NCI-H1417 treated with DMSO at 0.1 percent for 48 hours (cell line): ENCODE measurements at places on chromosomes 2 and 18.

DNA sequence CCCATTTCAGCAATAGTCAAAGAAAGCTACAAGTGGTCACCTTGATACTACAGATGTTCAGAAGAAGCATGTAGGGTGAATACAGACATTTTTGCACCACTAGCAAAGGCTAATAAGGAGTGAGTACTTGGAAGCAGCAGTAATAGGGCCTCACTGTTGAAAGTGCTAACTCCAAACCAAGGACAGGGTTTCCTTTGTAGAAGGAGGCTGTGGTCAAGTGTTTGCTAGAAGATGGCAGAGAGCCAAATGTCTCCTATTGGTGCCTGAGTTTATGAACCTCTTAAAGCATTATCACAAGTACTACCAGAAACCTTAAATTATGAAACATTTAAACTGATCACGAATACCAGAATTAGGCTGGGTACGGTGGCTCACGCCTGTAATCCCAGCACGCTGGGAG is 308.1 kb downstream of the ZEB2 start:
- no peak for DNase-seq

DNA sequence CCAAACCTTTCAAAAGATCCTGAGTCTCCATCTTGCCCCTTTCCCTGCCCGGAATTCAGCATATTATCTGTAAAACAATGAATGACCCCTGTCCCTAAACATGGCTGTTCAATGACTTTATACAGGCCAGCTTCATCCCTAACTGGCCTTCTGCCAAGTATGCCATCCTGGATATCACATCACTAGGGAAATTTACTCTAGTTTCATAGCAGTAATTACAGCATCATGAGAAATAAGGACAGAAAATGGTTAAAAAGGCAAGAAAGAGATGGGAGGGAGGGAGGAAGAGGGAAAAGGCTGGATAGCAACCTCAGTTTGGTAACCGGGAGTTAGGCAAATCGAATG is 4.4 kb downstream of the MBOAT2 start:
- DNase-seq, result no peak

- no peak for DNase-seq
These were observed 42.8 kb downstream of the RAMP1 start for GRCh38 chr2:237901932-237902850.

DNA sequence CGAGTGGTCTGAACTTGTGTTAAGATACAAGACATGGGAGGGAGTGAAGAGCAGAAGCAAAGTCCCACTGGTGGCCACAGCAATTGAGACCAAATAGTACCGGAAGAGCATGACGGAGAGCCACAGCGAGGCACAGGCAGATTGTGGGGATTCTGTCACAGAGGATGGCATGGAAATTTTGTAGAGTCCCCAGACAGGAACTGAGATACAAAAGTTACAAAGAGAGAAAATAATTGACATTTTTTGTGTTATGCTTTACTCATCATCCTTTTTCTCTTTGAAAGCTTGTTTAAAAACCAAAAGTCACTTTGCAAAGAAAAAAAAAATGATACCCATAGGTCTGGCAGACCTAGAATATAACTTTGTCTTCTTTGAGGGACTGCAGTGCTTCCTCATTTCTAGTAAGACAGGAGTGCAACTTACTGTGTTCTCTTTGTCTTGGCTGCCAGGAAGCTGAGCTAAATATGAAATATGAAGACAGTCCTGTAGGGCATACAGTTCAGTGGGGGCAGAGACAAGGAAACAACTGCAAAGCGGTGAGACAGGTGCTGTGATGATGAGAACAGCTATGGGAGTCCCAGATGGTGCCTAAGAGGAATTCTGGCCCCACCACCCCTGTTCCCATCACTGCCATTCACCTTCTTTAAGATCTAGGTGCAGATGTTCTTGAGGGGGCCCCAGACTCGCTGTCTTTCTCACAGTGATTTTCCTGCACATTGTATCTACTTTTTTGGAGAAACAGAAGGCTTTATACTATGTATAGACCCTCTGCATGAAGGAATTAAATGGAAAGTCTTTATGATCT is 5.2 kb downstream of the ARHGAP25 start:
- DNase-seq, result no peak

GRCh38 chr2:233244818-233245217 is 6.7 kb upstream of the ATG16L1 start:
- no peak for DNase-seq

- no peak for DNase-seq
These were observed 42.2 kb downstream of the BIN1 start for GRCh38 chr2:127064642-127065250.

- DNase-seq, result no peak
These were observed 90.6 kb downstream of the POU3F3 start for GRCh38 chr2:104944495-104944894.

- no peak for DNase-seq
These were observed 1.1 kb downstream of the VAMP8 start for GRCh38 chr2:85578243-85579180.

DNA sequence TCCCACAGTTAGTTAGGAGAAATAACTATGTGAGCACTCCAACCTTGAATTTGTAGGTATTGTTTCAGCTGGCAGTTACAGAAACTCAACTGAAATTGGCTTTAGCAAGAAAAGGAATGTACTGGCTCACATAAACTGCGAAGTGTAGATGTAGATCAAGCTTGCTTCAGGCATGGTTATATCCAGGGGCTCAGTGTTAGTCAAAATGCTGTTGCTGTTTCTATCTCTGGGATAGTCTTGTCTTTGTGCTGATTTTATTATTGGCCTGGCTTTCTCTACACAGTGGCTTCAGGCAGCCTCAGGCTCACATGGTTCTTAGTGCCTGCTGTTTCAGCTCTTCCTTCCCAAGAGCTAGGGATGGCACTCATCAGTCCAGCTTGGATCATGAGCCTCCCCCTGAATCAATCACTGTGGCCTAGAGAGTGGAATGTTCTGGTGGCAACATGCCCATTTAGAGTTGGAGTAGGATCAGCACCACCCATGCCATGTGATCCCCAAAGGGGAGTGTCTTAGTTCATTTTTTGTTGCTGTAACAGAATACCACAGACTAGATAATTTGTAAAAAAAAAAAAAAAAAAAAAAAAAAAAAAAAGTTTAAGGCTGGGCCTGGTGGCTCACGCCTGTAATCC is 69.1 kb upstream of the FOXI3 start:
- no peak for DNase-seq
